ENCODE measurements at places on chromosomes 7 and 10.

- DNase-seq: no peak
Observed at GRCh38 chr7:157945401-157945800, 608.6 kb downstream of the DNAJB6 start.

DNA sequence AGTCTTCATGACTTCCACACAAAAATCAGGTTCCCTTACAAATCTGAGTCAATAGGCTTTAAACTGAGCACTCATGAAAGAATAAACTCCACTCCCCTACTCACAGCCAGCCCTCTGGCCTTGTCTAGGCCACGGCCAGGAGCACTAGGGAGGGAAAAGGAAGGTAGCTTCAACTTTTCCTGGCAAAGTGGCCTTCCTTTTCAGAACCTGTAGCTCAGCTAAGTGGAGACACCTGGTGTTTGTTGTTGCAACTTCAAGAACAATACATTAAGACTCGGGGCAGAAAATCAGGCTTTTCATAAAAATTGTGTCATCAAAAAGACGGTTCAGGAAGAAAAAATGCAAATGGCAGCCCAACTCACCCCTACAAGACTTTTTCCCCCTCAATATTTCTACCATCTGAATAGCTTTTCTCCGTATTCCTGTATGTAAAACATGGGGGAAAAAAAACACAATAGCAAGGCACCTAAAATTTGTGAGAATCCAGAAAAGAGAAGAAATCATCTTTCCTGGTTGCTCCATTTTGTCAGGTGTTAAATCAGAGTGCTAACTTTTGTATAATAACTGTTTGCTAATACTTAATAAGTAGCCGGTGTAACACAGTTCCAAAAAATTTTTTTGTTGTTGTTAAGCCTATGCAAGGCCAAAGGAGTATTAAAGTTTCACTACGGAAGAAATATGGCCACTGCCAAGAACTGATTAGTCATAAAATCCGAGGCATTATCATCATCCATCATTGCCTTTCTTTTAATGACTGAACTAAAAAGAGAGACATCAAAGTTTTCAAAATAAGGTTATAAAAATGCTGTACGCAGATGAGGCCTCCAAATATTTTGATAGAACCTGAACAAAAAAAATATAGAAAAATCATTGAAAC, 66.2 kb upstream of the ARID5B start:
- peak; percentile 81 for DNase-seq

- DNase-seq: no peak
Observed at GRCh38 chr10:86690231-86690630, 21.9 kb downstream of the LDB3 start.

- peak; percentile 51 for DNase-seq
Observed at GRCh38 chr7:155667241-155667829, 22.9 kb downstream of the RBM33 start.

All from fibroblast of skin of abdomen (primary cell).